ENCODE measurements at places on chromosomes 12 and 14. TPM values are rescaled to one million over a fixed set of nuclear protein-coding genes. Genes with fewer than 3 reads are reported as not detected.

TCL1B gene
- not detected for total RNA-seq

GUCY2C gene
- total RNA-seq, result not detected

ATP5MC2 gene
- total RNA-seq, result 143 TPM

RPS26 gene
- 116 TPM for total RNA-seq

BMAL2 gene
- 6.6 TPM for total RNA-seq

IFT43 gene
- total RNA-seq, result 20.9 TPM

CD163 gene
- not detected for total RNA-seq

CCDC184 gene
- total RNA-seq, result 0.35 TPM

XPOT gene
- 60.4 TPM for total RNA-seq

KRT78 gene
- total RNA-seq, result not detected

KIF26A gene
- 0.23 TPM for total RNA-seq

CLEC4D gene
- not detected for total RNA-seq

CCDC196 gene
- not detected for total RNA-seq

SERPINA6 gene
- total RNA-seq, result not detected

IFI27 gene
- 30.8 TPM for total RNA-seq

PIANP gene
- total RNA-seq, result under 0.01 TPM

DEGS2 gene
- 0.12 TPM for total RNA-seq

B4GALNT1 gene
- 1.3 TPM for total RNA-seq

KIF21A gene
- 6.0 TPM for total RNA-seq

FZD10 gene
- not detected for total RNA-seq

SDR9C7 gene
- not detected for total RNA-seq

FLRT2 gene
- total RNA-seq, result 14.0 TPM

SEC23A gene
- 631 TPM for total RNA-seq

OR6C3 gene
- not detected for total RNA-seq

TBX5 gene
- 1.1 TPM for total RNA-seq

All from smooth muscle cell of the coronary artery (primary cell).